ENCODE measurements at places on chromosomes 3 and 15.

DNA sequence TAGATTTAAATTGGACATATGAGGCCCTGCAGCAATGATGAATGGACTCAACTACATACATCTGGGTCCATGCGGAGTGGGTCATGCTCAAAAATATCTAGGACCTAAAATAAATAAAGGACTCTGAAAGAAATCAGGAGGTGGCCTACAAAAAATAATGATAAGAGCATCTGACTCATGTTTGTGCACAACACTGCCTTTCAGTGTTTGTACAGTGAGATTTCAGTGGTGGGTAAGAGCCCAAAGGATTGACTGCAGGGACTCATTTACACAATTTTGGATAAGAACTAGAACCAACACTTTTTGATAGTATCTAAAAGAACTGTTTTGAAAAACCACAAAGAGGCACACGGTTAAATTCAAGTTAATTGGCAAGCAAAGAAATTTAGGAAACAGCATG is 285.5 kb downstream of the SLC9A9 start:
- DNase-seq: no peak

DNA sequence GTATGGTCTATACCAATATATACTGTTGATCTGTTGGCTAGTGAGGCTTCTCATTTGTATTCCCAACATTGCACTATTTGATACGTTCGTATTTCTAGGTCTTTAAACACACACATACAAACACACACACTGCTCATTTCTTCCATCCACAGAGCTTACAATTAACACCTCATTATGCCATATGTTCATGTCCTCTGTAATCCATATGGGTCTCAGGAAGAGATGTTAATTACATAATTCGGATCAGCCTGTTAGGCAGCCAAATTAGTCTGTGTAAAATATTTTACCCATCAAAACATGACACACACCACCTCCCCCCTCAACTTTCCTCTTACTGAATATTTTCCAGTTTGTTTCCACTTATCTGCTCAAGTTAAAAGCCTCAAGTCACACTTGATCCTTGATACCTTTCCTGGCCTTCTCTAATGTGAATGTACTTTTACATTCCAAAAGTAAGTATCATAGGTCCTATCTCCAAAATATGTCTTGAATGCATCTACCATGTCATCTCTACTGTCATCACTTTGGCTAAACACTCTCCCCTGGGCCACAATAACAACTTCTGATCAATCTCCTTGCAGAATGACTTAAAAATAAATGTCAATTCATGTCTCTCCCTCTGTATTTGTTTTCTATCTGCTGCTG is 28.2 kb downstream of the EOGT start:
- no peak for DNase-seq

DNA sequence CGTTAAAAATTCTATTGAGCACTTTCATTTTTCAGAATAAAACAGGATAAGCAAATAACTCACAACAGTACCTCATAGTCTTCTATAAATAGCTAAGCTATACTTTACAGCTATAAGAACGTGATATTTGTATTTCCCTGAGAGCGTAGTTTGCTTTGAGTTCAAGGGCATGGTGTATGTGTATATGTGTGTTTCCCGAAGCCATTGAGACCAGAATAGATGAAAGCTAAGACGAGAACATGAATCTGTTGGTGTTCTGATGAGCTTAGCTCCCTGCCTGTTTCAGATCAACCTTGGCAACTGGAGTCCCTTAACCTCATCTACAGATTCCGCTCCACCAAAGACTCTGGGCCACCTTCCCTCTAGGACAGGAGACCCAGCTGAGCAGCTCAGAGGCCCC is 59.5 kb upstream of the MCF2L2 start:
- DNase-seq: peak; percentile 26

GRCh38 chr3:20683910-20684309 is 497.9 kb upstream of the SGO1 start:
- no peak for DNase-seq

- peak; percentile 88 for DNase-seq
Observed at GRCh38 chr15:85137489-85138168, 156.0 kb downstream of the PDE8A start.
